ENCODE measurements at places on chromosomes 6 and 20. TPM values are rescaled to one million over a fixed set of nuclear protein-coding genes. Genes with fewer than 3 reads are reported as not detected.
A peak's percentile ranks its signal among the peaks of the same experiment; 100 is the strongest.

GRCh38 chr20:55656231-55656775, 349.0 kb downstream of the CBLN4 start:
- no peak for DNase-seq

GRCh38 chr6:15312500-15312899, 66.6 kb downstream of the JARID2 start:
- DNase-seq = no peak

GRCh38 chr6:14897831-14898230, 348.0 kb upstream of the JARID2 start:
- DNase-seq = no peak

DCBLD1 gene
- total RNA-seq = 11.7 TPM

- DNase-seq = no peak
Measured at GRCh38 chr6:40232698-40233097, 298.4 kb upstream of the MOCS1 start.

HLA-DQB2 gene
- total RNA-seq = 4.0 TPM

- DNase-seq = no peak
Measured at GRCh38 chr6:157584036-157584435, 203.0 kb downstream of the ZDHHC14 start.

HEBP2 gene
- total RNA-seq = 93.7 TPM

PDYN gene
- not detected for total RNA-seq

GRCh38 chr20:41004531-41005360, 23.9 kb upstream of the TOP1 start:
- no peak for DNase-seq

CST7 gene
- total RNA-seq = 4.3 TPM

DNA sequence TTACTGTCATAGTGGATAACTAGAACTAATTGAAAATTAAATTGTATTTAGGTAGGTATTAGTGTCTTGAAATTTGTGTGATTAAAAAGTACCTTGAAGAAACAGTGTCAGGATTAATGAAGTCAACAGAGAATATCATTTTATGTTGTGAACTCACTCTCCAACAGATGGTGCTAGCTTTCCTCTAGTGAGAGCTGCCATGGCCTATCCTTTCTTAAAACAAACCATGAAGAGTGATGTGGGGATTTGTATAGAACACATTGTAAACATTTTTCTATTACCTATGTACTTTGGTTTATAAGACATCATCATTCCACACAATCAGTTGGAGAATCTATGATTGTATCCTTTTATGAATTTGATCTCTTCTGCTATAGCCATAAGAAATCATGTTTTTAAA, 4.8 kb upstream of the SRSF12 start:
- no peak for DNase-seq

GRCh38 chr6:1894954-1895353, 285.2 kb downstream of the FOXC1 start:
- DNase-seq = peak; percentile 73

Measured in mucosa of gallbladder (tissue), 1 donor.